CD4-positive, alpha-beta memory T cell (primary cell): ENCODE measurements at places on chromosomes 13 and 19. TPM values are rescaled to one million over a fixed set of nuclear protein-coding genes. Genes with fewer than 3 reads are reported as not detected.
A peak's percentile ranks its signal among the peaks of the same experiment; 100 is the strongest.

Gene HIF3A
- not detected for total RNA-seq

Gene CACNA1A
- 0.35 TPM for total RNA-seq

Gene PCDH20
- total RNA-seq: not detected

Gene LRRC63
- 0.75 TPM for total RNA-seq

Gene LMO7
- total RNA-seq: 29.4 TPM

DNA sequence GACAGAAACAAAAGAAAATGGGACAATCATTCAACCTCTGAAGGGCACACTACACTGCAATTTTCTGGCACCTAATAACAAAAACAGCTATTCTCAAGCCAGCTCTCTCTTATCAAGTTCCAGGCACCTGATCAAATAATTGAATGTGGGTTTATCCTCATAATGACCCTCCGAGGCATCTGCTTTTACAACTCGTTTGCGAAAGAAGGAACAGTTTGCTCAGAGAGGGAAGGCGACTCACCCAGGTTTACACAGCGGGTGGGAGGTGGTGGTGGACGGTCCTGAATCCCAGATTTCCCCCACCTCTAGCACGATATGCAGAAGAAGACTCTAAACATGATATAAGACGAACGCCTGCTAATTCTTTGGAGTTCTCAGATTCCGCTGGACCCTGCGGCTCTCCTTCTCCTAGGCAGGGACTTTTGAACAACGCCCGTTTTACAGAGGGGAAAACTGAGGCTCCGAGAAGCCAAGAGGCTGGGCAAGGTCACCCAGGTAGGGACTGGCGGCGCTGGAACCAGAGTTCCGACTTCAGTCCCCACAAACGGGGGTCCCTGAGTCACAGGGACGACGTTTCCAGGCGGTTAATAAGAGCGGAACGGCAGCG, 641 bp downstream of the SGTA start:
- no peak for DNase-seq

DNA sequence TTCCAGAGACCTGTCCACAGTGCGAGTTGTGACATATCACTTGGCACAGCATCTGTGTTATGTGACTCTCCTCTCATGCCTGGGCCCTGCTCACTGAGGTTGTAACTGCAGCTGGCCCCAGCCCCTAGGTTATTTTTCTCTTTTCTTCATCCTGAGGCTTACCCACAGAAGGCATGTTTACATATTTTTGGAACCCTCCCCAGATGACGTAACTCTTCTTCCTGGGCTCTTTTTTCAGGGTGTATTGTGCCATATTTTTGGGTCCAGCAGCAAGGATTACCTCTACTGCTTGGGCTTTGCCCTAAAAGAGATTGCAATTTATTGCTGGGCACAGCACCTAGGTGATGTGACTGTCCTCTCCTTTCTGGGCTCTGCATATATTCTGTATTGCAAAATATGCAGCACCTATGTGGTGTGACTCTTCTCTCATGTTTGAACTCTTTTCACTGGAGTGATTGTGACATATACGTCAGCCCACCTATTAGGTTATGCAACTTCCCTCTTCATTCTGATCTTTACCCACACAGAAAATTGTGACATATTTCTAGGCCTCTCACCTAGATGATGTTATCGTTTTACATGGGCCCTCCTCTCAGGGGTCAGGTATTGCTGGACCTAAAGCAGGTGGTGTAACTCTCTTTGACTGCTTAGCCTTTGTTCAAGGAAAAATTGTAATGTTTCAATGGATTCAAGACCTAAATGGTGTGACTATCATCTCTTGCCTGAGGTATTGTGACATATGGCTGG, 64.5 kb upstream of the ZNF724 start:
- DNase-seq: no peak

DNA sequence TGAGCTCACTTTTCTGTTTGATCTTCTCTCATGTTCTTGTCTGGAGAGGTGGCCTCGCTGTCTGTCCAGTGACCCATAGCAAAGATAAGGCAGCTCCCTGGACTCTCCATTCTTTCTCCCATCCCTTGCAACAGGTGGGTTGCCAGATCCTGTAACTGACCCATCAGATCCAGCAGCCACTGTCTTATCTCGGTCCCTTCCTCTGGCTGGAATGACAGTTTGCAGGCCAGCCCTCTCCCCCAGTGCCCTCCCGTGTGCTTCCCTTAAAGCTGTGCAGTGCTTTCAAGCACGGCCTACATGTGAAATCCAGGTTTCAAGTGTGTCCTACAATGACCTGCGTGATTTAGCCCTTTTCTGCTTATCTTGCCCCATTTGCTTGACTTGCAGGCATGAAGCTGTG, 3.7 kb downstream of the GTF3A start:
- DNase-seq: no peak

- DNase-seq: no peak
Measured at GRCh38 chr13:39224671-39225240, 186.5 kb downstream of the NHLRC3 start.

DNA sequence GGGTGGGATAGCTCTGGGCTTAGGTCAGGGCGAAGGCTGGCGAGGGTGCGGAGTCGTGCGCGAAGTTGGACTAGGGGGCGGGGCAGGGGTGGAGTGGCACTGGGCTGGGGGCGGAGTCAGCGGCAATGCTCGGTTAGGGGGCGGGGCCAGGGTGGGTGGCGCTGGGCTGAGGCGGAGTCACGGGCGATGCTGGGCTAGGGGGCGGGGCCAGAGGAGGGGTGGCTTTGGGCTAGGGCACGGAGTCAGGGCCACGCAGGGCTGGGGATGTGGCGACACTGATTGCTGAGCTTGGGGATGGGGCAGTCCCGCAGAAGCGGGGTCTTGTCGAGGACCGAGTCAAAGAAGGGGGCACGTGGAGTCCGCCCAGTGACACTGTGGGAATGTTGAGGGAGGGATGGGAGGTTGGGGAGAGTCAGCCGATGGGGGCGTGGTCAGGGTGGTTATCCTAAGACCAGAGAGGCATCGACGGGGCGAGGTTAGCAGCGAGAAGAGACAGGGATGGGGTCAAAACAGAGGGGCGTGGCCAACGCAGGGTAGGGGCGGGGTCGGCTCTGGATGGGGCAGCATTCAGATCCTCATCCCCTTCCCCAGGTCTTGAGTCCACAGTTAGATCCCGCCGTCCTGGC, 8.7 kb downstream of the HOMER3 start:
- DNase-seq: peak; percentile 73

- peak; percentile 91 for DNase-seq
Measured at GRCh38 chr19:53467485-53468262, at the start of gene ZNF813. Gene ZNF813 (plus strand): TSS chr19:53467733. CDS start chr19:53483823, 16,090 bp downstream.

DNA sequence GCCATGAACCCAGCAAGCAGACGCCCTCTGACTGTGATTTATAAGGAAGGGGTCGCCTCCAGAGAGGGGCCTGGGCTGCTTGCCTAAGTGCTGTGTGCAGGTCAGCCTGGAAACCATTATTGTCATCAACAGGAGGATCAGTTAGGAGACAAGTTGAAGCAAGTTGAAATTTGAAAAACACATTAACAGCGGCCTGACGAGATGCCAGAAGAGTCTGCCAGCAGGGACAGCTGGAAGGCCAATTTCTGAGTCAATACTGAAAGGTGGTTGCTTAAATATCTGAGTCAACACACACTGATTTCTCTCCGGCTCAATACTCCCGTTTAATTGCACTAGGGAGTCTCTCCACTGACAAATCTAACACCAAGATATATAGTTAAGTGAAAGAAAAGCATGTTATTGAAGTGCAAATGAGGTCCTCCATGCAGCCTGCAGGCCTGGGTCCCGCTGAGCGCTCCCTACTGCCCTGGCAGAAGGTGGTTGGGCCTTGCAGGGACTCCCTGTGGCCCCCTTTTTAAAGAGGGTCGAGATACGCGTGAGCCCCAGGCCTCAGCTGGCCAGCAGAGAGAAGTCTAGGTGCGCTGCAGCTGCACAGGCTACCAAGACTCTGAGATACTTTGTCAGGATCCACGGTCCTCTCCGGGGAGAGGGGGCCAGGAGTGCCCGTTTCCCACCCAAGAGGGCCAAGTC, 91.1 kb downstream of the RNASEH2B start:
- DNase-seq: no peak

GRCh38 chr19:48330012-48330681, 4.8 kb downstream of the EMP3 start:
- peak; percentile 92 for DNase-seq

DNA sequence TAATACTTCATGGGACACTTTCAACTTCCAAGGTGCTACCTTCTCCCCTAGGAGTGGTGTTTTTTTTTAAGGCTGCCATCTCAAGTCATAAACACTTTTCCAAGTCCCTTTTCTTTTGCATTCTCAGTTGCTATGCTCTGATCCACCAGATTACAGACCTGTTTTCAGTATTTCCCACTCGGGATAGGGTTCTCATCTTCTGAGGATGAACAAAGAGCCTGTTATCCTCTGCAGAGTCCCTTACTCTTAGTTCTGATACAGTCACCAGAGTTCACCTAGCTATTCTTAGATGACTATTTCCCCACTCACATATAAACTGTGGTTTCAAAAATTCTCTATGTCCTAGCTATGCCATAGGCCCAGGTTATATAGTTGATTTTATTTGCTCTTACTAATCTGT, 15.9 kb downstream of the ZDHHC20 start:
- no peak for DNase-seq

DNA sequence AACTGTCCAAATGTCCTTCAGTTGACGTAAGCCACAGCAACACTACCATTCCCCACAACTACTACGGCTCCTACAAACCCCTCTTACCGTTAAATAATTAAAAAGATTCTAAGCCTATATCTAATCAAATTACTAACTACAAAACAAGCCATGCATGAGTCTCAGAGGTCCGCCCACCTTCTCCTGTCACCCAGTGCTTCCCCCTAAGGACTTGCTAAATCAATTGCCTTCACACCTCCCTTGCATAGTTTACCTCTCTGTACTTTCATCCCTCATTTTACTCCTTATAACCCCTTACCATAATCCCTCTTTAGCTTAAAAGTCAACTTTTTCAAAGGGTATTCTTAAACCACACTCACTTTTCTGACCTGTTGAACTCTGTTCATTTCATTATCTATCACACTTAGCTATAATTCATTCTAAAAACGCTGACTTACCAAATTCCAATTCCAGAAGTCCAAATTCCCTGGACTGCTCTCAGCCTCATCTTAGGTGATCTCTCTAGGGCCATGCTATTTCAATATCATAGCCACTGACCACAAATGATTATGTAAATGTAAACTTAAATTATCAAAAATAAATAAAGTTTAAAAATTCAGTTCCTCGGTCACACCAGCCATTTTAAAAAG, 187.8 kb downstream of the DIAPH3 start:
- DNase-seq: no peak

DNA sequence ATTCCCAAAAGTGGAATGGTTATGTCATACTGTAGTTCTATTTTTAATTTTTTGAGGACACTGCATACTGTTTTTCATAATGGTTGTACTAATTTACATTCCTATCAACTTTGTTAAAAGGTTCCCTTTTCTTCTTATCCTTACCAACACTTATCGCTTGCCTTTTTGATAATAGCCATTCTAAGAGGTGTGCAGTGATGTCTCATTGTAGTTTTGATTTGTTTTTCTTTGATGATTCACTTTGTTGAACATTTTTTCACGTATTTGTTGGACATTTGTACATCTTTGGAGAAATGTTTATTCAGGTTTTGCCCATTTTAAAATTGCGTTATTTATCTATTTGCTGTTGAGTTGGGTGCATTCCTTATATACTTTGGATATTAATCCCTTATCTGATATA, 188.8 kb upstream of the SPRY2 start:
- DNase-seq: no peak

- no peak for DNase-seq
Measured at GRCh38 chr13:40581277-40581579, 85.2 kb downstream of the FOXO1 start.

DNA sequence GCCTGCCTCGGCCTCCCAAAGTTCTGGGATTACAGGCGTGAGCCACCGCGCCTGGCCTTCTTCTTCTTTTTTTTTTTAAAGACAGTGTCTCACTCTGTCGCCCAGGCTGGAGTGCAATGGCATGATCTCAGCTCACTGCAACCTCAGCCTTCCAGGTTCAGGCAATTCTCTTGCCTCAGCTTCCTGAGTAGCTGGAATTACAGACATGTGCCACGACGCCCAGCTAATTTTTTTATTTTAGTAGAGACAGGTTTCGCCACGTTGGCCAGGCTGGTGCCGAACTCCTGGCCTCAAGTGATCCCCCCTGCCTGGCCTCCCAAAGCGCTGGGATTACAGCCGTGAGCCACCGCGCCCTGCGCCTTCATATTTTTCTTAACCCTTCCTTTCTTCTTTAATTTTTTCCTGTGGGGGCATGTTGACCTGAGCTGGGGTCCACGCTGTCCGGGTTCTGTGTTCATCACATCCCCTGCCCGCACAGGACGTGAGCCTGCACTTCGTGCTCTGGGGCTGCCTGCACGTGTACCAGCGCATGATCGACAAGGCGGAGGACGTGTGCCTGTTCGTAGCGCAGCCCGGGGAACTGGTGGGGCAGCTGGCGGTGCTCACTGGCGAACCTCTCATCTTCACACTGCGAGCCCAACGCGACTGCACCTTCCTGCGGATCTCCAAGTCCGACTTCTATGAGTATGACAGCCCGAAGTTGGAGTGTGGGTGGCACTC, 14.1 kb downstream of the PNPLA6 start:
- no peak for DNase-seq

DNA sequence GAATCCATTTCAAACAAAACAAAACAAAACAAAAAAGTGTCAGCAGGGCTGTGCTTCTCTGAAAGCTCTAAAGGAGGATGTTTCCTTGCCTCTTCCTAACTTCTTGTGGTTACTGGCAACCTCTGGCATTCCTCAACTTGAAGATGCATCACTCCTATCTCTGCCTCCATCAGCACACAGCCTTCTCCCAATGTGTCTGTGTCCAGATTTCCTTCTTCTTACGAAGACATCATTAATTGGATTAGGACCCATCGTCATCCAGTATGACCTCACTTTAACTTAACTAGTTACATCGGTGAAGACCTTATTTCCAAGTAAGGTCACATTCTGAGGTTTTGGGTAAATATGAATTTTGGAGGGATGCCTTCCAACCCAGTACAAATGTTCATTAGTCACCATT, 33.8 kb upstream of the GTF2F2 start:
- DNase-seq: no peak

GRCh38 chr19:47036097-47036651, 12.2 kb downstream of the TMEM160 start:
- no peak for DNase-seq

DNA sequence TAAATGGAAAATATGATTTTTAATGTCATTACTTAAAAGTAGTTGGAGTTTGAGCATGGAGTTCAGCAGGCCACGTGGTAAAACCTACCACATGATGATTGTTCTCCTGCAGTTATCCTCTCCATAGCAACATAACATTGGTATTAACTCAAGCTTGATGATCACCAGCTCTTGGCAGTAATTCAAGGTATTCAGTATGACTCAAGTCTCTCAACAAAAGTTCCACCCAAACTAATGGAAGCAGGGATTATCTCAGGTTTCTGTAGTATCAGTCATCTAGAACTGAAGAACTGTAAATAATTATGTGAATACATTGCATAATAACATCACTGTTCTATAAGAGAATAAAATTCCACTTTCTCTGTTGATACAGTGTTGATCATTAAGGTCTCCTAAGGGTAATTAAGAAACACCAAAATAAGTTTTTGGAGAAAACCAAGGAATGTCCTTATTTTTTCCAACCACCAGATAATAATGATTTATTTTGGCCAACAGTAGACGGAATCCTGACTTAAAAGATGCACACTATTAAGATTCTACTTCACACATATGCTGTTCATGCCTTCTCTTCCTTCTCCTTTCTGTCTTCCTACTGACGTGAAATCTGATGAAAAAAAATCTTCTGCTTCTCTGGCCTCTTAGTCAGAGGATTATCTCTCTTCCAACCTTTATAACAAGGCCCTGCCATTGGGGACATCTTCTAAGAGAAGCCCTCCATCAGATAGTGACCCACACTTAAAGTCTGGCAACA, 1092.3 kb downstream of the EFNB2 start:
- no peak for DNase-seq
